RWPE1 (cell line): ENCODE measurements at places on chromosomes 3 and 15.
A peak's percentile ranks its signal among the peaks of the same experiment; 100 is the strongest.

DNA sequence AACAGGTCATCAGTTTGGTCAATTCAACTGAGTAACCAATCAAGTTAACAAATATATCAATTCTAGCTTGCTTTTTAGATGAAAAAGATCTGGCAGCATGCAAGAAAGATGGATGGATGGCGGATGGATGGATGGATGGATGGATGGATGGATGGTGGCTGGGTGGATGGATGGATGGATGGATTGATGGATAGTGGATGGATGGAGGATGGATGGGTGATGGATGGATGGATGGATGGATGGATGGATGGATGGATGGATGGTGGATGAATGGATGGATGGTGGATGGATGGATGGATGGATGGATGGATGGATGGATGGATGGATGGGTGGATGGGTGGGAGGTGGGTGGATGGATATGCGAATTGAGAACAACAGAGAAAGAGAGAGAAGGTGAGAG, 303.7 kb upstream of the IGF1R start:
- DNase-seq, result no peak

- no peak for DNase-seq
These were observed 634.2 kb downstream of the NAALADL2 start for GRCh38 chr3:175493301-175493700.

- DNase-seq, result no peak
These were observed 19.1 kb upstream of the RIOX2 start for GRCh38 chr3:97991293-97991682.

- no peak for DNase-seq
These were observed 362.0 kb downstream of the ZPLD1 start for GRCh38 chr3:102796804-102797203.

GRCh38 chr3:46094506-46094905, 67.2 kb upstream of the XCR1 start:
- DNase-seq, result no peak

- DNase-seq, result no peak
These were observed 109.5 kb downstream of the RARB start for GRCh38 chr3:25537516-25537915.

- peak; percentile 8 for DNase-seq
These were observed 58.9 kb downstream of the LRRFIP2 start for GRCh38 chr3:37115446-37115845.
